ENCODE measurements at places on chromosomes 12 and 14.

GRCh38 chr14:69190191-69190590, 1.1 kb upstream of the EXD2 start:
- DNase-seq = no peak

- no peak for DNase-seq
Measured at GRCh38 chr12:109760930-109761921, 47.6 kb downstream of the FAM222A start.

DNA sequence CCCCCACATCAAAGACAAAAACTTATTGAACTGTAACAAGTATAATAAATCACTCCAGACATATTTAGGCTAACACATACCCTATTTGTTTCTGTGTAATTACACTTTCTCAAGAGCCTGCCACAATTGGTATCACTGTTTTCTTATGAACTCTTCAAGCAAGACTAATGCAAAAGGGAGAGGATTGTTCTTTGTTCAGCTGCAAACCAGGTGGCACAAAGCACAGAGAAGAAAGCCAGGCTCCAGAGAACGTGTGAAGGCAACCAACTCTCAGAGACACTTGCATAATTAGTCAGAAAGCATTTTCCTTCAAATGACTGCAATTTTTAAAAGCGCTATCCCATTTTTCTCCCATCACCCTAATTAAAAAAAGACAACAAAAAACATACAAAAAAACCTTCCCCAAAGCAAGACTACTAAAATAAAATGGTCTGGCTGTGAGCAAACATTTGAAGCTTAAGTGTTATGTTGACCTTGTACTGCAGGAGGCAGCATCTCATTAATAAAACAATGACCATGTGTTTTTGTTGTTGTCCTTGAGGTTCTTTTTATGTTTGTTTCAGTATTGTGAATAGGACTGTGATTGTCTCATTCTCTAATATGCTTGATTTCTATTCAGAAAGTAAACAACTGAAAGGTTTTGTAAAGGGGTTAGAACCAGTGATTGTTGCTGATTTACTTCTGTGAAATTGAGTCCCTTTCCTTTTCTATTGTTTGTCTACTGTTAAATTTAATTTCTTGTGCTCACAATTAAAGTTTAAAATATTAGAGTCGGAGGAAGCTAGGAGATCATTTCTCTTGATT, 452.7 kb upstream of the PDE3A start:
- DNase-seq = peak; percentile 13

DNA sequence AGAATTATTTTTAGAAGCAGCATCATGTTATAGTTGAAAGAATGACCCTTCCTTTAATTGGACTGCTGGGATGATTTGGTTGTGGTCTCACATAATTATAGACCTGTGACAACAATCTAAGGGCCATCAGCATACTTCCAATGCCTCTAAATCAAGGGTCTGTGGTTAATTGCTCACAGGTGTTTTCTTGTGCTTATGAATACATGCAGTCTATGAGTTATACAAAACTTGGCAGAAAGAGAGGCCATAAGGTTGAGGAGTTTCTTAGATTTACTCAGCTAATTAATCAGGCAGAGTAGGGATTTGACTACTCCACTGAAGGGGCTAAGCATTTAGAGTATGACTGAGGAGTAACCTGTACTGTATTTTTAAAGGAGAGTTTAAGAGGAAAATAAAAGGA, 37.0 kb upstream of the FRMD6 start:
- DNase-seq = peak; percentile 40

- DNase-seq = no peak
Measured at GRCh38 chr14:95054346-95055280, 102.7 kb downstream of the DICER1 start.

DNA sequence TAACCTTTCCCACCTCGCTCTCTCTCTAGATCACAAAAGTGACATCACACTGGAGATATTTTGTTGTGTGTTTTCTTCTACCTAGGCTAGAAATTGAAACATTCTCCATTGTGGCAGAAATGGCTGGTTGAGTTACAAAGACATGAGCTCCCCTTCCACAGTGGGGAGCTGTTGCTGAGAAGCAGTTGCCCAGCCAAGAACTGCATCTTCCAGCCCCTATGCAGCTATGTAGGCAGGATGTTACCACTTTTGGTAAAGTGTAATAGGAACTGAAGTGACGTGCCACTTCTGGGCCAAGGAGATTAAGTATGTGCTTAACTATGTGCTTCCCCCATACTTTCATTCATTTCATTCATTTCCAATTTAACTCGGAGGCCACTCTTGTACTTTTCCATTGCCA, 138.7 kb upstream of the E2F7 start:
- no peak for DNase-seq

DNA sequence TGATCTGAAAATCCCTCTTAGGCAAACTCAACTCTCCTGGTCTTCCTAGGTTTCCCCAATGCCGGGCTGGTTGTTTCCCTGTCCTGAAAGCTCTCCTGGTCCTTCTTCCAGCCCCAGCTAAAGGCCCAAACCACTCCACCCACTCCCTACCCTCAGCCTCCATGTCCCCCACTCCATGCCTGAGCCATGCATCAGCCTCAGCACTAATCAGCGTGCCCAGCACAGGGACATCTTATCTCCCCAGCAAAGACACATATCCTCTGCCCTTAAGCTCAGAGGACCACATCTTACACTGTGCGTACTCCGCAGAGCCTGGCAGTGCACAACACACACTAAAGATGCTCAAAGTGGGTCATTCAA, 25.9 kb downstream of the ACTN1 start:
- DNase-seq = no peak

GRCh38 chr12:58425481-58426392, 484.4 kb downstream of the ATP23 start:
- DNase-seq = peak; percentile 90

- no peak for DNase-seq
Measured at GRCh38 chr12:109352184-109352583, 4.5 kb downstream of the MYO1H start.

GRCh38 chr12:115203701-115204100, 519.7 kb upstream of the TBX3 start:
- no peak for DNase-seq

DNA sequence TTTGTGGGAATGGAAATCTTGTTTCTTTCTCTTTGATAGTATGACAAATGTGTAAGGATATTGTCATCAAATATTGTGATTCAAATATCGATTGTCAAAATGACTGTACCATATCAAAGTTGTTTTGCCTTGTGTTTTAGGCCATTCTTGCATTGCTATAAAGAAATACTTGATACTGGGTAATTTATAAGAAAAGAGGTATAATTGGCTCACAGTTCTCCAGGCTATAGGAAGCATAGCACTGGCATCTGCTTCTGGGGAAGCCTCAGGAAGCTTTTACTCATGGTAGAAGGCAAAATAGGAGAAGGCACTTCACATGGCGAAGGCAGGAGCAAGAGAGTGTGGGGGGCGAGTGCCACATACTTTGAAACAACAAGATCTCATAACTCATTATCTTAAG, 7.8 kb downstream of the TRMT5 start:
- no peak for DNase-seq

- DNase-seq = no peak
Measured at GRCh38 chr14:105944632-105945610, 418.5 kb downstream of the TMEM121 start.

DNA sequence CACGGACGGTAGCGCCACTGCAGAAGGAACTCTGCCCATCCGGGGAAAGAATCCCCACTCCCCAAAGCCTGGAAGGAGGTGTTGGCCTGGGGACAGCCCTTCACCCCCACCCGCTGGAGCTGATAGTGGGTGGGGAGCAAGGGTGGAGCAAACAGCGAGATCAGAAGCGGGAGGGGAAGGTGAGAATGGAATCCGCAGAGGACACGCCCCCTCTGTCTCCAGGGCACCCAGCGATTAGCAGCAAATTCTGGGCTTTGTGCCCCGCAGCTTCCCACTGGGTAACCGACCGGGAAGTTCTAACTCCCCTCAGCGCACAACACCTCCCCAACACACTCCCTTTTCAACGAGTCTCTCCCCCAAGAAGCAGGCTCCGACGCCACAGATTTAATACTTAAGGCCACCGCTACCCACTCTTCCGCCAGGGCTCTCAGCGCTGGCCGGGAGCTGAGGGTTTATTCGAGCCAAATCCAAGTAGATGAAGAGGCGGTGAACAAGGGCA, 1.4 kb downstream of the SLC25A29 start:
- DNase-seq = no peak

- no peak for DNase-seq
Measured at GRCh38 chr12:121420109-121420508, 20.2 kb downstream of the RNF34 start.

DNA sequence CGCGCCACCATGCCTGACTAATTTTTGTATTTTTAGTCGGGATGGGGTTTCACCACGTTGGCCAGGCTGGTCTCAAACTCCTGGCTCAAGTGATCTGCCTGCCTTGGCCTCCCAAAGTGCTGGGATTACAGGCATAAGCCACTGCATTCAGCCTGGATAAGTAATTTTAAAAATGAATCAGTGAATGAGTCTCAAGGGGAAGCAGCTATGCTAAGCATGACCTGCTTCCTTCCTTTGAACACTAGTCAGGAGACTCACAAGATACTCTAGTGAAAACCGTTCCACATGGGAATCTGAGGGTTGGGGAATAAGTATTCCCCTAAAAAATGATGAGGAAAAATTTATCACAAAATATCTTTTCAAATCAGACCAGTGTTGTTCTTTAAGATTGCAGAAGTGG, 10.7 kb upstream of the FAM234B start:
- no peak for DNase-seq

DNA sequence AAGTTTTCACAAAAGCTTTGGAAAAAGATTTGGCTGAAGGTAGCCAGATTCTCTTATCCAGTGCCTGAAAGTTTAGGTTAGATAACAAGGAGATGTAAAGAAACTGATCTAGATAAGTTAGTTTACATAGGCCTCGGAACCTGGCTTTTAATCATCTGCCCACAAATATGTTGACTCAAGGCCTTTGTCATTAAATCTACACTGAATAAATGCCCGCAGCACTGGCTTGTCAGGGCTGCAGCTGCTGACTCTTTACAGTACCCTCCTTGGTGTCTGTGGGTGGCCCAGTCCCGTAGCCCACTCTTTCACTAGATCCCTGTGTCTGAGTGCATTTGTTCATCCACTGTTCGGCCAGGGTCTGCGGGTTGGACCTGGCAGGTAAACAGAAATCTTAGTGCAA, 58.0 kb downstream of the TMEM116 start:
- DNase-seq = no peak

GRCh38 chr12:15700595-15700994, 88.6 kb downstream of the EPS8 start:
- peak; percentile 76 for DNase-seq

DNA sequence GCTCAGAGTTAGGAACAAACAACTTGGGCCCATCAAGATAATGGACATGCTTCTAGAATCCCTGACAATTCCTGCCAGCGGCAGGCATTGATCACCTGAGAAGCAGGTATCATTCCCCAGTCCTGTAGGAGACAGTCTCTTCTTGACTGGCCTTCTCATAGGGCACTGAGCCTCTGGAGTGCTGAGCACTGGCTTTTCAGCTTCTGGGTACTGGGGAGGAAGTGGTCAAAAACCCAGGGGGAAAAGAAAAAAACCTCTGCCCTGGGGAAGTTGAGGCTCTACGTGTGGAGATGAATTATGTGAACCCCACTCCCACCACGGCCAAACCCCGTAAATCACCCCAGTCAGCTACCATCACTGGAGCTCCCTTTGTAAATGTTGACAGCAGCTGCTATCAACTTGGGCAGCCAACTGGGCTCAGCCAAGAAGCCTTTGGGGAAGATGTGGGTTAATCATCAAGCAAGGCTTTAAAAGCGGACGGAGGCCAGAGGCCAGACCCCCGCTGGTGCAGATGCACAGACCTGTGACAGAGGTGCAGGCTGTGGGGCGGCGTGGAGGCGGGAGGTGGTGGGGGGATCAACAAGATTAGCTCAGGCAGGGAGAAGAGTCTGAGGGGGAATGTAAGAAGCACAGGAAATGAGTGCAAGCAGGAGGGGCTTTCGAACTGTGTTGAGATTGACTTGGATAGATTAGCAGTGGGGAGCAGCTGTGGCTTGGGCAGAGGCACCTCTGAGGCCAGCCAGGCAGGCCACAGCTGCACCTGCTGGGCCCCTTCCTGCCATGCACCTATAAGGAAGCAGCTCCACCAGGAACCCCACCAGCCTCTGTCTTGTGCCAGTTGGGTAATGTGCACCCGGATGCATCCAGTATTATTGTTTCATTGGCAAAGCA, 105.4 kb upstream of the HIF1A start:
- DNase-seq = no peak

GRCh38 chr12:67701121-67701520, 52.6 kb downstream of the DYRK2 start:
- DNase-seq = no peak

DNA sequence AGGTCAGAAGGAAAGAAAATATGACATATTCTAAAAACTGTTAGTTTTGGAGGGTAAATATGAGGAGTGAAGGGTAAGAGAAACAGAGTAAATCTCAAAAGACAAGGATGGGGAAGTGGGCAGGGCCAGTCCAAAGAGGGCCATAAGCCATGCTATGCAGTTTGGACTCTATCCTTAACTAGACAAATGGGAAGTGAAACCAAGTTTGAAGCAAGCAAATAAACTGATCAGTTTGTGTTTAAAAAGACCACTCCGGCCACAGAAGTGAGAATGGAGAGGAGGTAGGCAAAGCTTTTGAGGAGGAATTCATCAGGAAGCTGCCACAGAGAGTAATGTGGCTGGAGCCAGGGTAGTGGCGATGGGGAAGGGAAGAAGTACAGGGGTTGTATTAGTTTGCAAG, 37.5 kb upstream of the DAAM1 start:
- DNase-seq = no peak

- DNase-seq = no peak
Measured at GRCh38 chr14:102230481-102231210, 74.3 kb downstream of the MOK start.

DNA sequence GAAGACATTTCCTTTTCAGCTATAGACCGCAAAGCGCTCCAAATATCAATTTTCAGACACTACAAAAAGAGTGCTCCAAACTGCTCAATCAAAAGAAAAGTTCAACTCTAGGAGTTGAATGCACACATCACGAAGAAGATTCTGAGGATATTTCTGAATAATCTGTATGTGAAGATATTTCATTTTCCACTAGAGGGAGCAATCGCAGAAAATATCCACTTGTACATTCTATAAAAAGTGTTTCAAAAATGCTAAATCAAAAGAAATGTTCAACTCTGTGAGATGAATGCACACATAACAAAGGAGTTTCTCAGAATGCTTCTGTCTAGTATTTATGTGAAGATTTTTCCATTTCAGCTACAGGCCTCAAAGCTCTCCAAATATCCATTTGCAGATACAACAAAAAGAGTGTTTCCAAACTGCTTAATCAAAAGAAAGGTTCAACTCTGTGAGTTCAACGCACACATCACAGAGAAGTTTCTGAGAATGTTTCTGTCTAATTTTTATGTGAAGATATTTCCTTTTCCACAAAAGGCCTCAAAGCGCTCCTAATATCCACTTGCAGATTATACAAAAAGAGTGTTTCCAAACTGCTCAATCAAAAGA, 643.8 kb upstream of the ALG10B start:
- DNase-seq = no peak

DNA sequence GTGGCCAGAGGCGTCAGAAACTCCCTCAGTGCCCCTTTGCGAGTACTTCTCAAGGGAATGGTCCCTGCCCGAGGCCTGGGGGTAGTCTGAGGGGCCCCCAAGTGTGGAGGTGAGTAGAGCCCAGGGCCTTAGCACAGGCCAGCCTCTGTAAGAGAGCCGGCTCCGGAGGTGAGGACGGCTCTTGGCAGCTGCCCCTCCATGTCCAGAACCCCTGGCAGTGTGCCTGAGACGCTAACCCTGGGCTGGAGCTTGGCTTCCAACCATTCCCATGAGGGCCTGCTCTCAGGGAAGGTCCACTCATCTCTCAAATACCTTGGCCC, 61.7 kb downstream of the PRMT8 start:
- no peak for DNase-seq

- no peak for DNase-seq
Measured at GRCh38 chr12:106903241-106903945, 52.3 kb upstream of the TMEM263 start.

Measured in AG09309 (cell line).